HAP-1 (cell line): ENCODE measurements at places on chromosomes 16 and 17.
A peak's percentile ranks its signal among the peaks of the same experiment; 100 is the strongest.

DNA sequence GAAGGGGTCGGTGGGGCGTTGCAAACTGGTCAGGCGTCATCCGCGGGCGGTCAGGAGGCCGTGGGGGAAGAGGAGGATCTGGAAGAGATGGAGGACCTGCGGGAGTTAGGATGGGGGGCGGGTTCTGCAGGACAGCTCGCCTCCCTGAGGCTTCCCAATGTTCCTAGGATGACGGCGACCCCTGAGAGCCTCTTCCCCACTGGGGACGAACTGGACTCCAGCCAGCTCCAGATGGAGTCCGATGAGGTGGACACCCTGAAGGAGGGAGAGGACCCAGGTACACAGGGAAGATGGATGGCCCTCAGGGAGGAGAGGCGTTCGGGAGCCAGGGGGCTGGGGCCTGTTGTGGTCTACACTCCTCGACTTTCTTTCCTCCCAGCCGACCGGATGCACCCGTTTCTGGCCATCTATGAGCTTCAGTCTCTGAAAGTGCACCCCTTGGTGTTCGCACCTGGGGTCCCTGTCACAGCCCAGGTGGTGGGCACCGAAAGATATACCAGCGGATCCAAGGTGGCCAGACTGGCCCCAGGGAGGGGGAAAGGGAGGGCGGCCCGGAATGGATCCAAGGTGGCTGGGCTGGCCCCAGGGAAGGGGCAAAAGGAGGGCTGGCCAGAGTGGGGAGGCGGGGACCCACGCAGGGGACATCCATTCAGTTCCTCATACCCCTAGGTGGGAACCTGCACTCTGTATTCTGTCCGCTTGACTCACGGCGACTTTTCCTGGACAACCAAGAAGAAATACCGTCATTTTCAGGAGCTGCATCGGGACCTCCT, 839 bp downstream of the PLD2 start:
- DNase-seq = no peak

- no peak for DNase-seq
Measured at GRCh38 chr17:8623591-8623990, 6.9 kb downstream of the MYH10 start.

DNA sequence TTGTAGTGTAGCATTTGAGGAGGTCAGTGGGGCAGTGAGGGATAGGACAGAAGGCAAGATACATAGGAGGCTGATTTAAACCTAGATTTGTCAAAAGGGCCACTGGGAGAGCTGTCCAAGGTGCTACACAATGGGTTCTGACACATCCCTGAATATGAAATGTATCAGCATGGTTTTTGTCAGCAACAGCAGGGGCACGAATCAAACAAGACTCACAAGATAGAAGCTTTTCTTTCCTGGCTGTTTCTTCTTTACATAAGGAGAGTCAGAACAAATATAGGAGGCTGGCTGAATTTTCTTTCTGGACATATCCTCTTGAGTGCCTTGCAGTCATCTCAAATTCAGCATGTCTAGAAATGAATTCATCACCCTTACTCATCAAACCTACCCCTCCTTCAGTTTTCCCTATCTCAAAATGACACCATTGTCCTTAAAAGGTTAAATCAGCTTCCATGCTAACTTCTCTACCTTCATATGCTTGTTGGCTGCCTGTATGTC, 130.5 kb downstream of the NPIPB5 start:
- peak; percentile 64 for DNase-seq

- DNase-seq = no peak
Measured at GRCh38 chr16:48575471-48576050, 34.4 kb downstream of the N4BP1 start.

- peak; percentile 97 for DNase-seq
Measured at GRCh38 chr17:81238815-81239713, at the start of the genes NDUFAF8 and TEPSIN. Gene NDUFAF8 (plus strand): TSS chr17:81239318. CDS start chr17:81239364, 46 bp downstream. Gene TEPSIN (minus strand): TSS chr17:81239055. CDS start chr17:81239033, 22 bp downstream.

- no peak for DNase-seq
Measured at GRCh38 chr16:86955136-86955855, 361.9 kb downstream of the C16orf95 start.

DNA sequence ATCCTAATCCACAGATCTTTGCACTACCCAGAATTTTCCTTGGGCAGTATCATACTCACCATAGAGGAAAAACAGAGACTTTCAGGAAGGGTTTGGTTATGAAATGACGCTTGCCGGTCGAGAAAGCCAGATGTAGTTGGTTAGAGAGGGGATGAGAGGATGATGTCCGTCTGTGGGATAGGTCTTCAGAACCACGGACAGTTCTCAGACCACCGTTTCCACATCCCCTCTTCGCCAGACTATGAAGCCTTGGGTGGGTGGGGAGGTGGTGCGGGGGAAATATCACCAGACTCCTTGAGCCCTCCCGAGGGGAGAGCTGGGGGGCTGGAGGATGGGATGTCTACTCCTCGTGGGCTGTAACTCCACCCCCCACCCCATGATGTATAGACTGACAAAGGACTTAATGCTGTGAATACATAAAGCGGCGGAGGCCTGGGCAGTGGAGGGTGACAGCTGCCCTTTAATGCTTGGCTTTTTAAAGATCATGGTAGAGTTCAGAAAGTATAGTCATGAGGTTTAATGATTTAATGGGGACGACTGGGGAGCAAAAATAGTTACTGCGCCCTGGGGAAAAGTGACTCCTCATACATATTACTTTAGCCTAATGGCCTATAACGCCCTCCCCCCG, 96.6 kb downstream of the MRM1 start:
- peak; percentile 59 for DNase-seq

DNA sequence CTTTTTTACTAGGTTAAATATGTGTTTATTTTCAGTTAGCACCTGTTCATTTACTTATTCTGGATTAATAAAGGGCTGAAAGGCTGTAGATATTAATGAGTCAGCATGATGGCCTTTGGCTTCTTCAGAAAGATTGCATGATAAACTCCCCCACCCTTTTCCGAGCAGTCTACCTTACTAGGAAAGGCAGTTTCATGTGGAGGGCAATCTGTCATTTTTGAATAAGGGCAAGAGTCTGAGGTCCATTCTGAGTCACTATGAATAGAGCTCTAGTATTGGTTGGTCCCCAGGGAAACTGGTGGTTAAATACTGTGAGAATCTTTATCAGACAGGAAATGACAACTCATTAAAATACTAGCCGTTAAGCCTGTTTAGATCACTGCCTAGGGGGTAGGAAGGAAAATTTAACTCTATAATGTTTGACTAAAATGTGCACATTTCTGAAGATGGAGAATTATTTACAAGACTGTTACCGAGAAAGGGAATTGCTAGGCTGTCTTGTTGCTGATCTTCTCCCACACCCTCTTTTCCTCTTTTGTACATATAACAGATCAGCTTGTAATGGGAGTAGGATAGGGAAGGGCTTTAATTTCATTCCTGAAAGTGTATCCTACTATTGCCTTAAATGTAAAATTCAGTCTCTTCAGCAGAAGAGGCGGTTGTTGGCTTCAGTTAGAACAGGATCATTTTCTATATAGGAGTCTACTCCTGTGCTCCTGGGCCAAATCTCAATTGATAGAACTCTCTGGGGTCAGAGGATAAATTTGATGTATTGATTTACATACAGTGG, 63.3 kb downstream of the TUBD1 start:
- peak; percentile 37 for DNase-seq

- DNase-seq = no peak
Measured at GRCh38 chr17:8887834-8888703, 20.6 kb upstream of the PIK3R6 start.

DNA sequence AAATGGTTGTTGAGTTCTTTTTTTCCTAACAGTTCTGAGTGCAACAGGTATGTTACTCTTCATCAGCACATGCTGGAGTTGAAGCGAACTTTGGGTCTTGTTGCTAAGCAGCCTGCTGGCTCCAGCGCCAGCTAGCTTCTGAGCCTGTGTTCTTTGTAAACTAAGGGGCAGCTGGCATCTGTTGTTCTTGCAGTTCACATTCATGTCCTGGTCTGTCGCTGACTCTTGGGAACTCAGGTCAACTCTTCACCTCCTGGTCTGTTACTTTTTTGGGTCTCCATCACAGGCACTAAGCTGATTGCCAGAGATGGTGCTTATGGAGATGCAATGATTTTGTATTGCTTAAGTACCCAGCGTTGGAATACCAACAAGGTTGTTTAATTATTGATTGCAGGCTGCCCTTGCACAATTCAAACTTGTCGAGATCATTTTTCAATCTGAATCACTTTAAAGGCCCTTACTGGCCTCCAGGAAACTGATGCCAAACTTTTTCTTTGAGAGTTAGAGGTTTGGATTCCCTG, 40.9 kb downstream of the USP10 start:
- DNase-seq = no peak

GRCh38 chr17:59038734-59039133, 67.9 kb downstream of the TRIM37 start:
- DNase-seq = no peak

- no peak for DNase-seq
Measured at GRCh38 chr16:27465483-27465879, 63.5 kb downstream of the IL21R start.

DNA sequence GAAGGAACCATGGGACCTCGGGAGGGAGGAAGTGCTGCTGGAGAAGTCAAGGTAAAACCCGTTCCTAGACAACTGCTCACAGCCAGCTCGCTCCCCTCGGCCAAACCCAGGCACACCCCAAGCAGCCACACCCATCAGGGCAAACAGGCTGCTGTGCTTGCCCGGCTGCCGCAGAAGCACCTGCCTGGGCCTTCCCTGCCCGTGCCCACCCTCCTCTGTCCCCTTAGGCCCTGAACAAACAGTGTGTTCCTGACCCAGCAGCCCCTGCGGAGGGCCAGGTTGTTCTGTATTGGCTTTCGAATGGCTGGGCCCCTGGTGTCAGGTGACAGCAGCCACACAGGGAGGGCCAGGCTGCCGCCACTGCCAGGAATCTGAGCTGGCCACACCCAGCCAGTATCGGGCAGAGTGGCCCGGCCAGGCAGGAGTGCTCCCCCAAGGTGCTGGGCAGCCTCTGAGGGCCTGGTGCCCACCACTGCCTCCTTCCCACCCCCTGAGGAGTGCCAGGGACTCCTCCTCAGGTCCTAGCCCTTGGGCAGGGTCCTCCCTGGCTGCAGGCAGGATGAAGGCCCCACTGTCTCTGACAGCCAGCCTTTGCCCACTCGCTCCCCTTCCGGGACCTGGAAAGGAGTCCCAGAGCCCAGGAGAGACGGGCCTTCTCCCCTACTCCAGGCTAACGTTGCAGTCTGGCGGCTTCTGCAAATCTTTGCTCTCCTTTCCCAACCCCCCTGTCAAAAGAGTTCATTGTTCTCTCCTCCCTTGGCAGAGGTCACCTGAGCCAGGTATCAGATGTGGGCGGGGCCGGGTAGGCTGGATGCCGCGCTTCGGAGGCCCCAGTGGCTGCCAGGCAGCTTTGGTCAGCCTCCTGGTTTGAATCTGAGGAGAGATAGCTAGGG, 24.0 kb downstream of the LLGL2 start:
- DNase-seq = no peak

GRCh38 chr17:31919802-31920525, 16.8 kb upstream of the SUZ12 start:
- DNase-seq = no peak

- DNase-seq = no peak
Measured at GRCh38 chr16:31131841-31132271, 3.7 kb downstream of the PRSS8 start.

- peak; percentile 33 for DNase-seq
Measured at GRCh38 chr17:64426596-64426995, 22.3 kb upstream of the MILR1 start.

GRCh38 chr16:82882982-82883835, 256.4 kb downstream of the CDH13 start:
- DNase-seq = no peak

- no peak for DNase-seq
Measured at GRCh38 chr16:48501516-48502377, 108.2 kb downstream of the N4BP1 start.

- no peak for DNase-seq
Measured at GRCh38 chr17:75691371-75691791, 24.2 kb downstream of the SAP30BP start.

DNA sequence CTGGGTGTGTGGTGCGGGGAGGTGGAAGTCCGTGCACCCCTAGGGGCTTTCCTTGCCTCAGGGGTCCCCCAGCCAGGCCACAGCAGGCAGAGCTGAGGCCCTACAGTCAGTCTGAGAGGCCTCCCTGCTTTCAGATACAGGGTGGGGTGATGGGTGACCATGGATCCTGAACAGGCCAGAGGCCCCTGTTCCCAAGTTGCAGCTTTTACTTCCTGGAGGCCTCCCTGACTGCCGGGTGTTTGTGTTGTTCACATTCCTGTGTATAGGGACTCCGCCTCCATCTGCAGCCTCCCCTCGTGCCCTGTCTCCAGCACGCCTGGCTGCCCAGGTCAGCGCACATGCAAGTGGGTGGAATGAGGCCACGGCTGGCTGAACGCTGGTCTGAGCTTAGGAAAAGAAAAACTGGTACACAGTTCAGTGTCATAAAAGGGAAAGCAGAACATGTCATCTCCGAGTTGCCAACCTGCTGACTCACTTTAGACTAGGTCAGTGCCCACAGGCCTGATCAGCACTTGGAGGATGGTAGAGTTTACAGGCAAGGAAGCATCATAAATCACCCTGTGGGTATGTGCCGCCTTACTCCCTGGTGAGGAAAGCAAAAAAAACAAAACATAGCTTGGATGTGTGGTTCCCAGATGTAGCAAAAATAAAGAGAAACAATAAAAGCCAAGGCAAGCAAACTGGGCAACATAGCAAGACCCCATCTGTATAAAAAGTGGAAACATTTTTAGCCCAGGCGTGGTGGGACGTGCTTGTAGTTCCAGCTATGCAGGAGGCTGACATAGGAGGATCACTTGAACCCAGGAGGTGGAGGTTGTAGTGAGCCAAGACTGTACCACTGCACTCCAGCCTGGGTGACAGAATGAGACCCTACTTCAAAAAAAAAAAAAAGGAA, 6.2 kb upstream of the SLC7A6 start:
- no peak for DNase-seq

GRCh38 chr17:72421128-72422092, 300.6 kb downstream of the SOX9 start:
- no peak for DNase-seq

GRCh38 chr17:48596735-48597527, 3.4 kb upstream of the HOXB5 start:
- no peak for DNase-seq

DNA sequence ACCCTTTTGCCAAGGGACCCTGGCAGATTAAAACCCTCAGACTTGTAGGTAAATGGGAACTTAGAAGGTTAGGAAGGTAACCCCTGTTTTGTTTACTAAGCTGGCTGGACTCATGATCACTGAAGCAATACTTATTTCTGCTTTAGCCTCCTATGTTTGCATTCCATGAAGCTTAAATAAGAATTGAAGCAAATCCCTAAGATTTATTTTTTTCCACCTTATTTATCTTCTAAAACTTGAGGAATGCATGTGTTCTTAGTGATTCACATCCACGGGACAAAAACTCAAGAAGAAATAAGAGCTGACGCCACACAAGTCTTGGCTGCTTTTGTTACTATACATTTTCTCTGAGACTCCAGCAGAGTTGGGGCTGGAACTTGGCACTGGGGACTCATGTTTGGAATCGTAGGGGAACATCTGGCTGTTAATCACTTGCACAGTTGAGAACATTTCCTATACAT, 35.5 kb downstream of the CLUAP1 start:
- no peak for DNase-seq

GRCh38 chr17:17408236-17408794, 68.5 kb upstream of the MED9 start:
- no peak for DNase-seq

GRCh38 chr17:49985310-49985990, 9.6 kb downstream of the DLX3 start:
- no peak for DNase-seq

GRCh38 chr17:12193144-12193735, 172.6 kb downstream of the MAP2K4 start:
- DNase-seq = no peak
